Stimulated activated CD4-positive, alpha-beta T cell treated with anti-CD3 and anti-CD28 coated beads, Interleukin-2, amount 100 ng/mL, for 24 hours (primary cell): ENCODE measurements at places on chromosomes 3 and 15.

DNA sequence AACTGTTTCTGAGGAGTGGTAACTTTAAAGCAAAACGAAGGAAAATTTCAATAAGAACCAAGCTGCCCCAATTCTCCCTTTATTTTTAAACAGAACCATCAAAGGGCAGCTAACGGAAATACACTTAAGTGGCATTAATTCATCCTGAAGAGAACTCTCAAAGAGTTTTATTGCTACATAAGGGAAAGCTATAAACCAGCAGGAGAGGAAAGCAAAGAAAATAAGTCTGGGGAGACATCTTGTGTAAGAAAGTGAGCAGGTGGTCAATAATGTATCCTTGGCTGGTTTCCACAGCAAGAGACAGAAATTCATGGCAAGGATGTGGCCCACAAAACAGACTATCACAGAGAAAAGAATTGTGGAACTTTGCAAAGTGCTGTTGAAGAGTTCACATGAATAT lies 40.0 kb upstream of the CMSS1 start:
- DNase-seq = no peak

DNA sequence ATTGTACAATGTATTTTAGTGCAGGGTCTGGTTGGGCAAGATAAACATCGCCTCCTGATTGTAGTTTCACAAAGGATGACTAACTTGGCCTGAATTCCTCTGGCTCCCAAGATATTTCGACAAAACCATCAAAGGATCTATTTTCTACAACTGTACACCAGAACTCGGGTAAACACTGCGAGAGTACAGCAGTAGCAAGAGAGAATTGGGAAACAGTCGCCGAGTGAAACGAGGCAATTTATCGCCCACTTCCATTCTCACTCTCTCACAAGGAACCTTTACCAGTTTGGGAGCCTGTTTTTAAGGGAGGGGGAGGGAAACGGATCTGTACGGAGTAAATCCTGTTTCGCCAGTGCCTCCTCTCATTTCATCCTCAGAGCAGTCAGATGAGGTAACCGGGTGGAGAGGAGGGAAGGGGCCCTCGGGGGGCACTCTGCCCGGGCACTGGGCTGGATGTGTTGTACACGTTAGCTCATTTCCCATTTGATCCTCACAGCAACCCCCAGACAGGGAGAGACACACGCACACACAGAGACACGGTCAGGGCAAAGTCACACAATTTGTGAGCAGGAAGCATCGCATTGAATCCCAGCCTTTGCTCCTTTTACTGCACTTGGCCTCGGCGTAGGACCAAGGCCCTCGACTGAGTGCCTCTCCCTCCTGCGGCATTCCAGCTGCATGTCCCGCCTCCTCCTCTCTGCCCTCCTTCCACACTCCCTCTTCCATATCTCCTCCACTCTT lies 120.1 kb downstream of the LIPC start:
- no peak for DNase-seq

DNA sequence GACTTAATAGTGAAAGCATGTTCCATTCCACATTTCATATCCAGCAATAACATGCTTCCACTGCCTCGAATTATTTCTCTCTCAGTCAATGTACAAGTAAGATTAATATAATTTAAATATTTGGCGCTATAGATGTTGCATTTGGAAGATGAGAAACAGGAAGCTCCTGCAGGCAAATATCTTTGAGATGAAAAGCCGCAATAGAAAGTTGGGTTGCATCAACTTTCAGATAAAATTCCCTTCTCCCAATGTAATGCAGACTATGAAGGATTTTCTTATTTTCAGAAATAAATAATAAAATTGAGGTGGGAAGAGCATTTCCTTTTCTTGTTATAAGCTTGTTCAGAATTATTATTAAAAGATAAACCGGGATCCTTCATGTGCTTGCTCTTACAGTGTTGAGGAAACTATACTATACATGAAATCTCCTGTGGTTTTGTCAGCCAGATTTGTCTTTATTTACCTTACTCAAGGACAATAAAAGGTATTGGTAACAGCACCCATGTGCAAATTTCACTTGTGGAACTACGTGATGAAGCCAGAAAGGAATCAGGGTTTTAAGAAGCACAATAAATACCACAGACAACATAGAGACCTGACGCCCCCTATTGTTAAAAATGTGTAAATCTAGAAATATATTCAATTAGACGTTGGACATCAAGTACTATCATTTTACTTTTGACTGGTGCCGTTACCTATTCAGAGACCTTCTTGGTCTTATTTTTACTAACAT lies 307.0 kb downstream of the ARPP21 start:
- no peak for DNase-seq

GRCh38 chr3:143576568-143577270 lies 271.5 kb downstream of the SLC9A9 start:
- no peak for DNase-seq

- DNase-seq = no peak
Observed at GRCh38 chr3:56055546-56055945, 412.7 kb downstream of the ERC2 start.

GRCh38 chr3:171384101-171384891 lies 75.9 kb downstream of the TNIK start:
- no peak for DNase-seq

GRCh38 chr3:163218336-163218735 lies 1721.7 kb downstream of the OTOL1 start:
- no peak for DNase-seq

GRCh38 chr15:38588672-38589071 lies 24.1 kb upstream of the RASGRP1 start:
- DNase-seq = no peak

DNA sequence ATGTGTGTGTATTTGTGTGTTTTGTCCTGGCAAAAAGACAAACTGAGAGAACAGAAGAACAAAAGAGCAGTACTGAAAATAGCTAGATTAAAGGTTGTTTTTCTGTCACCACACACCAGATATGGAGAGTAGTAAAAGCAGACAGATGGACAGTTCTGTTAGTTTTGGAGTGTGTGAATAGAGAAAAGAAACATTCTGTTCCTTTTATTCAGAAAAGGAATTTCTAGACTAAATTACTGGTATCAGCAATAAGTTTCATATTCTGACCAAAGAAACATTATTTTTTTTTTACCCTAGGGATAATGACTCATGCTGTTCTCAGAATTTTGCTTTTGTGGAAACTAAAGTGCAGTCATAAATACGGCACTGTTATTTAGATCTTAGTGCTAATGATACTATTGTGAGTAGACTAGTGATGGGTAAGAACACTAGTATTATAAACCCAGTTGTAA lies 32.9 kb downstream of the PIK3CA start:
- DNase-seq = no peak

- DNase-seq = no peak
Observed at GRCh38 chr15:27323801-27324200, 352.8 kb downstream of the GABRG3 start.

DNA sequence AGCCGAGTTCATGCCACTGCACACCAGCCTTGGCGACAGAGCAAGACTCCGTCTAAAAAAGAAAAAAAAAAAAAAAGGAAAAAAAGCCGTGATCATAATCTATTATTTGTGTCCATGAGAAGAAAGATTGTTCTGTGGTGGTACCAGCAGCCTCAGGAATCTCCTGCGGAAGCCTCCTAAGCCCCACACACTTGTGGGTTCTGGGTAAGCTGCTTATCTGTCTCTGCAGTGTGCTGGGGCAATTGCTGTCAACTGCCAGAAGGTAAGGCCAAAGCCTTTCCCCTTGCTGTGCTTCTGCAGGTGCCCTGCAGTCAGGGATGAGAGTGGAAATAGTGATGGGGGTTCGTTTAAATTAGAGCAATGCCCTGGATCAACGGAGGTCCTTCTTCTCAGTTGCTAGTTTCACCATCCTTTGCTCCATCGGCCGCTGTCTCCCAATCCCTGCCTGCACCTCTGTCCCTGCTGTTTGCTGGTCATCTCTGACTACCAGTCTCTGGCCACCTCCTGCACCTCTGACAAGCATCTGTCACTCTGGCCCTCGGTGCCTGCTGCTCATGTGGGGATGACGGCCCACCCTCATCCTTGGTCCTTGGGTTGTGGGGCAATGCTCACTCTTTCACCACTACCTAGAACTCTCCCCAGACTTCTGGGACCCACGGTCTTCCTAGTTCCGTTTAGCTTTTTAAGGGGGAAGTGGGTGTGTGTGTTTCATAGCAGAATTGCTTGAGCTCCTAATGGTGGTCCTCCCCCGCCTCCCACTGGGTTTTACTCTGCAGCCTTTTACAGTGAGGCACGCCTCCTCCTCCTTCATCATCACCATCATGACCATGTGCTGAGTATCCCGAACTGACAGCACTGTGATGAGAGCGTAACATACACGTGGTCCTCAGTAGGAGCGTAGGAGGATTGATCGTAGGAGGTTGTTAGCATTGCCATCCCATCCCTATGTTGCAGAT lies 25.5 kb downstream of the CHRD start:
- DNase-seq = no peak
